Choroid plexus epithelial cell (primary cell): ENCODE measurements at places on chromosomes 3 and 15.

DNA sequence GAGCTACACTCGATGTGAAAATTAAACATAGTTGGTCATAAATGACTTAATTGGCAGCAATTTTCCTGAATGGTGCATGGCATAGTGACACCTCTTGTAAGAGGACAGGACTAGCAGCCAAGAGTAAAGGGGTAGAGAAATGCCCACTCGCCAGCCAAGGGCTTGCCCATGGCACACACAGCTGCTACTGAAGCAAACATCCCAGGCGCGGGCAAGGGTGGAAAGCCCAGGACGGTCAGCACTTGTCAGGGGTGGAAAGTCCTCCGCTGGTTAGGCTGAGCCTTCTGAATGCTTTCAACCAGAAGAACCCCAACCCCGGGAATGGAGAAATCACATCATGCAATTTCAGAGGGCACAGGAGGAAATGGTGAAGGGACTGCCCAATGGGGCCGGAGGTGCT, 31.6 kb downstream of the BDH1 start:
- no peak for DNase-seq

GRCh38 chr3:7630925-7631324, 770.0 kb downstream of the GRM7 start:
- peak; percentile 55 for DNase-seq

GRCh38 chr3:55875113-55875512, 388.0 kb upstream of the WNT5A start:
- DNase-seq = peak; percentile 36

DNA sequence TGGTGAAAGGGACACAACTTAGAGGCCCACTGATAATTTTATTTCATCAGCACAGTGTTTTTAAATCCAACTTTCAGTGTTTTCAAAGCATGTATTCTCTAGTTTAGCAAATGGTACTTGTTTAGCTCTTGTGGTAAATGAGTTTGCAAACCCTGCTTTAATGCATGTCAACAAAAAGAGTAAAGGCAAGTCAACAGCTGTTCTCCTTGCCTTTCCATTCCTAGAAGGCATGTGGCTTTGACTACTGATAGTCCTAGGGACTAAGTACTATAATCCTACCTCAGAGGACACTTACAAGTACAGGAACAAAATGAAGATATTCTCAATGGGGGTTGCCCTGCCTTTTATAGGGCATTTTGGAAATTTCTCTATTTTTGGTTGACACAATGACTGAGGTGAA, 13.1 kb downstream of the NPTN start:
- no peak for DNase-seq

- no peak for DNase-seq
Measured at GRCh38 chr3:182936918-182937285, 43.4 kb downstream of the DCUN1D1 start.

DNA sequence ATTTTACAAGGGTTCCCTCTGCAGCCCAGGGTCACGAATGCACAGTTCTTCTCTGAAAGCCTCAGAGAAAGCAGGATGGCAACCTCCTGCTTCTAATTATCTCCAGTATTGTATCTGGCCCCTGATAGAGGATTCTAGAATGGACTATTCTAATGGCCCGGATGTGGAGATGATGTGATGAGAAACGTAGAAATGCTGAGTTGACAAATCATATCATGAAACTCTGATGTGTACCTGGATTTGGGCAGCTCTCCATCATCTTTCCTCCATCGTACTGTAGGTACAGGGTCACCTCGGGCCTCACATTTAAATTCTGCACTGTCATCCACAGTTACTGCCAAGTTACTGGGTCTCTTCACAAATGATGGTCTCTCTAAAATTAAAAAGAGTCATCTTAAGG, 1050.8 kb downstream of the ROBO1 start:
- DNase-seq = no peak

DNA sequence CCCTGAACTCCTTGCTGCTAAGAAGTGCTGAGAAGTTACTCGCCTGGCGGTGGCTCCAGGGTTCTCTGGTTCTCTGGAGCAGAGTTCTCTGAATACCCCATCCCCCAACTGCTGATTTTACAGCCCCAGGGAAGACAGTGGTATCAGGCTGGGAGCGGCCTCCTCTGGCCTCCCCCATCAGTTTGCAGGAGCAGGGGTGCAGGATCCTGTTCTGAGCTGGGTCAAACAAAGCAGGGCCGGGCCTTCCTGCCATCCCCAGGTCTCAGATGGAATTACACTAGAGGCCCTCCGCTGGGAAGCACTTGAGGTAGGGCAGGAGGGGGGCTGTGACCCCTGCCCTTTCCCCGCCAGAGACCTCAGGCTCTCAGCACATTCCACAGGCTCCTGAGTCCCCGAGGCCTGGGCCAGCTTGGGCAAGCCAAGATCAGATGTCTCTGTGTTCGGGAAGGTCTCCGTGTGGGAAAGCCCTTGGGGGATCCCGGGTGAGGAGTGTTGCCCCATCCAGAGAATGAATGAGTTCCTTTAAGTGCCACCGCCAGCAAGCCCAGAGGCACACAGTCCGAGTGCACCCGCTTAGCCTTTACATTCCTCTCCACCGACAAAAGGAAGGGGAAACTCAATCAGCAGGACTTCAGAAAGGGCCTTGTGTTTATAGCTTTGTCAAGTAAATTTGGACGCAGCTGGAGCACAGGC, 149.9 kb downstream of the LRRK1 start:
- peak; percentile 74 for DNase-seq

- DNase-seq = peak; percentile 91
Measured at GRCh38 chr15:78457101-78457500, 19.1 kb downstream of the IREB2 start.

DNA sequence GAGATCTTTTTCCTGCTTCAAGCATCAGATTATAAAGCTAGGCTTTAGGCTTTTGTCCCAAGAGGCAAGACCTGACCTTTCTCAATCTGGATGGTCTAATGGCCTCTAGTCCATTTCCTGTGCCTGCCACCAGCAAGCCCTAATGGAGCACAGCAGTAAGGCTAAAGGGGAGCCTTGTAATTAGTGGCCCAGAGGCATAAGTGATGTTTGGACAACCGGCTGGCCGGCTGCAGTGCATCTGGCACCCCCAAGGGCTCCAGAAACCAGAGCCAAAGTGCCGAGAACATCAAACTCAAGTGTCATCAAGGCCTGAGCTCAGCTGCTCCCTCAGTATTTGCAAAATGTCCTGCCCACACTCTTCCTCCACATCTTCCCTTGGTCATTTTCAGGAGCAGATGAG, 31.9 kb upstream of the RTP4 start:
- DNase-seq = no peak

- DNase-seq = no peak
Measured at GRCh38 chr15:77479015-77479414, 58.3 kb downstream of the HMG20A start.

- peak; percentile 44 for DNase-seq
Measured at GRCh38 chr3:150005243-150006112, 34.8 kb upstream of the PFN2 start.

- DNase-seq = peak; percentile 23
Measured at GRCh38 chr3:42539871-42540714, 37.6 kb downstream of the VIPR1 start.

DNA sequence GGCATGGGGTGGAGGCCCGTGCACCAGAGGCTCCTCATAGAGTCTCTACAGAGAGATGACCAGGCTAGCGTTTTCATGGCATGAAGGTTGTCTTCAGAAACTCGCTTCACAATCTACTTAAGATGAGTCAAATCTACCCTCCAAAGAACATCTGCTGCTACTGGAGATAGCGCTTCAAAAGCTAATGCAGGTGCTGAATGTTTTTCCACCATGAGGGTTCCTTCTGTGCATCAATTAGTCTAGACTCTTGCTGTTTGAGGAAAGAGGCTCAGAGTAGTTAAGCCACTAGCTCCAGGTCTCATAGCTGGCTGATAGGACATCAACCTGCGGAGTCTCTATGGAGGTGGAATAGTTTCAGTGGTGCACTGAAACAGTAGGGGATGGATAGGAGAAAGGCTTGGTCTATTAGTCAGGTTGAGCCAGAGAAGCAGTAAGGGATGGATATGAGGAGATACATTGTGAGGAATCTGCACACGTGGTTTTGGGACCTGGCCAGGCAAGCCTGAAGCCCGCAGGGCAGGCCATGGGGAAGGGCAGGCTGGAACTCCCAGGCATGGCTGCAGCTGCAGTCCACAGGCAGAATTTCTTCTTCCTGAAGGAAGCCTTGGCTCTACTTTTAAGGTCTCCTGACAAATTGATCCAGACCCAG, 117.5 kb downstream of the APBA2 start:
- no peak for DNase-seq

DNA sequence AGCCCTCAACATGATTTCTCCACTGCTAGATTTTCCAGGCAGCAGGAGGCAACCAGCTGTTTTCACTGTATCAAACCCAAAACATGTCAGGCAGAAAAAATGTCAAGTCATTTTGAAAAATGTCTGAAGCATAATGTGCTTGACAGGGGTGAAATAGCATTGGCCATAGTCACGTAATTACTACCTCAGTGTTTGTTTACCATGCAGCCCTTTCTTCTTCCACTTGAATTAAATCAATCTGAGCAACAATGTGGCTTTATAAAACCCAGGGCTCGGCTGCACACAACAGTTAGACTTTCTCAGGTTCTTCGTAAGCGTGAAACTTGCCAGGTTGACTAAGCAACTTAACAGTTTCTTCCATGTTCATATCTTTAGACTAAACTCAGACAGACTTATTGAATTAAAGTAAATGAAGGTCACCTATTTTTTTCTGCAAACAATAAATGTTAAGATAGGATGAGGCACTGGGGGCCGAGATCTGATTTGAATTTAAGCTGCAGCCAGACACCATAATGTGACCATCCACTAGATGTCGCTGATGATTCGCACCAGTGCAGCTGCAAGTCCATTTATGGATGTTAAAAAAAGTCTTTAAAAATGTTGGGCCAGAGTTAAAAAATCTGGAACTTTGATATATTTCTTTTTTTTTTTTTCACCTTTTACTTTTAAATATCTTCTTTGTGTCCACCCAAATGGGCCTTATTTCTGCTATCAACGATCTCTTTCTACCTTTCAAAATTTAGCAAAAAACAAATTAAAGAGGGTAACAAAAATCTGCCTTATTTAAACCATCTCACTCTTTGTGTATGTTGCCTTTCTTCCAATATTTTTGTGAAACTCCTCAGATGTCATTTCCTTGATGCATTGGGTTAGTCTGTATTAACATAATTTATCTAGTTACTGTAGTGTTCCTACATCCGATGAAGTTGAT, 305.9 kb downstream of the CACNA2D3 start:
- DNase-seq = peak; percentile 90

GRCh38 chr3:139107424-139108252, 62.9 kb upstream of the PRR23C start:
- no peak for DNase-seq

DNA sequence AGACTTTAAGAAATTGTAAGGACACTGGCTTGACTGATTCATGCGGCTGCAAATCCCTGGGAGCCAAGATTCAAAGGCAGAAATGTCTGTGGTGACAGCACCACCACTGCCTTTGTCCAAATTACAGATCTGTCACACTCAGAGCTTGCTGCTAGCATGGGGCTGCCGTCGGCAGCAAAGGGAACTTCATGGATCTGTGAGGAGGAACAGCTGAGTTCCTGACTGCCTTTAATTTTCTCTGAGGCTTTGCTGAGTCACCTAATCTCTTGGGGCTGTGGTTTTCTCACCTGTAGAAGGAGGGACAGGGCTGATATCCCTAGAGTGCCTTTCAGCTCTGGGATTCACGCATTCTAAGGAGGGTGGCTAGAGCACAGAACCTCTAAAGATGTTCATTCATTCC, 4.1 kb upstream of the PAK6 start:
- no peak for DNase-seq

GRCh38 chr15:89333959-89334509, 590 bp downstream of the POLG start:
- no peak for DNase-seq

GRCh38 chr3:68447885-68448284, 484.5 kb downstream of the TAFA4 start:
- DNase-seq = no peak

DNA sequence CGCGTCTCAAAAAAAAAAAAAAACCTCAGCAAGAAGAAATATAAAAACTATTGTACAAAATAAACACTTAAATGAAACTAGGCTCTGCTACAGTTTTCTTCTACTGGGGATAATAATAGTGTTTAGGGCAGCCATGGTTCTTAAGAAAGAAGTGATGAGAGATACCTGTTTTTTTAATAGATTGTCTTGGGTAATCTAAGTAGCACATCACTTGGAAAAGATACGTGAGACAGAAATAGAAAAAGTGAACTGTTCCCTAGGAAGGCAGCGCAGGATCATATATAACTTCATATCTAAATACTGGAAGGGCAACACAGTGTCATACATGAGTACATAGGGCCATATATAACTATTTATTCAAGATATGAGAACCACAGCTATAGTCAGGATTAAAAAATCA, 11.9 kb downstream of the GOLGB1 start:
- DNase-seq = no peak

DNA sequence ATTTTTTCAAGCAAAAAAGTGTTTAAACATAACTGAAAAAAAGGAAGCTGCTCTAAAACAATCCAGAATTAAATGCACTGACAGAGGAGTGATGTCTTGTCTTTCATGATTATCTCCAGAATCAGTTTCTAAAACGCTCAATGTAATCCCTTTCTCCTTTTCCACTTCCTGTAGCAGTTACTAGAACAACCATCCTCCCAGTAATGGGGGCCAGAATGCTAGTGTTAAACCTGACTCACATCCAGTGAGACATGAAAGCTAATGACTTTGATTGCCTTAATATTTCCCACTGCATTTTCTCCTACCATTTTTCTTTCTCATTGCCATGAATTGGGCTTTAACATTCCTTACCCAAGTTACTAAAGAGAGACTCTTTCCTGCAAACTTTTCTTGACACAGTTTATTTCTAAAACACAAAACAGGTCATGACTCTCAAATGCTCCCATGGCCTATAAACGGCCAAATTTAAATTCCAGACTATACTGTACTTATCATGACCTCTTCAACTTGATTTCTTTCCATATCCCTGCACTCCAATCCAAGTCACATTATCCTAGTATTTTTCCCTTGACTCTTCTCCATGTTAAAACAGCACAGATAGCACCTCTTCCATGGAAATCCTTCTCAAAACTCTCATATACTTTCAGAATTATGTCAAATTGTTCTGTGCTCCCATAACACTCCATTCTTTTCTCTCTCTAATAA, 341.4 kb downstream of the NAALADL2 start:
- no peak for DNase-seq

- no peak for DNase-seq
Measured at GRCh38 chr15:92102395-92102755, 248.9 kb downstream of the SLCO3A1 start.

- no peak for DNase-seq
Measured at GRCh38 chr3:193248848-193249468, 7.9 kb downstream of the PLAAT1 start.
